ENCODE measurements at places on chromosomes 13 and 19.

- DNase-seq = no peak
Observed at GRCh38 chr13:99174533-99175100, 26.0 kb upstream of the UBAC2 start.

DNA sequence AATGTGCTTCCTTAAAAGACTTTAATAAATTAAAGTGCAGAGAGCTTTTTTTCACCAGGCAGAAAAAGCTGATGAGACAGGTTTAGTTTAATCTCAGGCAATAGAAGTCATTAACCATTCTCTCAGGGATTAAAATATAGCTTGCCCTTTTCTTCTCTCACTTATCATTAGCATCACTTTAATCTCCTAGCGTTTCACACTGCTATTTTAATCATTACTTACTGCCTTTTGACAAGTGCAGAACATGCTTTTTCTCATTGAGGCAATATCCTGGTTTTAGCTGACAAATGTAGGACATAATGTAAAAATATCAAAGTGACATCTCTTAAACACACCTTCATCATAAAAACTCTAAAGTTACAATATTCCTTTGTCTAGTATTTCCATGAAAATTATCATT is 94.6 kb downstream of the DACH1 start:
- no peak for DNase-seq

- no peak for DNase-seq
Observed at GRCh38 chr13:28173793-28174192, 35.4 kb downstream of the PAN3 start.

- DNase-seq = no peak
Observed at GRCh38 chr19:30017172-30017571, 75.1 kb downstream of the URI1 start.

GRCh38 chr13:98664047-98664446 is 87.1 kb upstream of the STK24 start:
- peak; percentile 62 for DNase-seq

GRCh38 chr13:32427852-32428580 is at the start of gene N4BP2L1:
TSS of gene N4BP2L1 (minus strand) at chr13:32428130. CDS start at chr13:32428082, 48 bp downstream.
- DNase-seq = peak; percentile 43

DNA sequence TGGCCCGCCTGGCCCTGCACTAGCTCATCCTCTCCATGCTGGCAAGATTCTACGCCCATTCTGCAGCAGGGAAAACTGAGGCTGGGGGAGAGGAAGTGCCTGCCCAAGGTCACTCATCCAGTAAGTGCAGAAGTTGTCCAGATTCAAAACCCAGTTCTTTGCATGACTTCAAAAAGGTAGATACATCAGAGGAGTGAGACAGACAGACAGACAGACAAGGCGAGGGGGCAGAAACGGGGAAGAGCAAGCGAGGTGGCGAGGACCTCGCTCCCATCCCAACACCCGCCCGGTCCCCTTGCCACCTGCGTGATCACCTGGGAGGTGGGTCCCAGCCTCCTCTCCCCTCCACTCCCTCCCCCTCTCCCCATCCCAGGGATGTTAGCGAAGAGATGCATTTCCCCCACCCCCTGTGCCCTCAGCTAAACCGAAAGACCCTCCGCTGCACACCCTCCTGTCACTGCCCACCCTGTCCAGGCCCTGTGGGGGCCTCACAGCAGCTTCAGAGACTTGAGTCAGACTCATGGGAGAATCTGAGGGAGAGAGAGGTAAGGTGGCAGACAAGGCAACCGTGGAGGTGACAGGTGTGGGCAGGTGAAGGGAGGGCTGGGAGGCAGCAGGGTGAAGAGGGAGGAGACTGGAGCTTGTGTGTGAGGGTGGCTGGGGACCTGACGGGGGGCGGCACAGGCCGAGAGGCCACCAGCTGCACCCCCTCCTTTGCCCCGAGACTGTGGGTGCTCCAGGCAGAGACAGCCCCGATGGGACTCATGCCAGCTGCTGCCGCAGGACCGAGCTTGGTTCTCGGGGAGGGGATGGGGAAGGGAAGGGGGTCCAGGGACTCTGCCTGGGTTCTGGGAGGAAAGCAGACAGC is 18.9 kb downstream of the LRRC4B start:
- DNase-seq = no peak

DNA sequence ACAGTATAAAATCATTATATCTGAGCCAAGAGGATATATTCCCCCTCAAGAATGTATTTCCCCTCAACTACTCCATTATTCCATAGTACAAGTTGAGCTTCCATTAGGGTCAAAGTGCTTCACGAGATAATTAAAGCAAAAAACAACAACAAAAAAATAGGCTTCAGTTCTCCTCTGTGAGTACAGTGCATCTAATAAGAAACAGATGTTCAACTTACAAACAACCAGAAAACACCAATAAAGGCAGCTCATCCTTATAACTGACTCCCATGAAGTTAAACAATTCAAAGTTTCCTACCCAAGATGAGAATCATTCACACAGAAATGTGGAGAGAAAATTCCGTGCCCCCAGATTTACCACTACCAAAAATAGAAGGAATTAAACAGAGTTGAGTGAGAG is 854.4 kb downstream of the PCDH9 start:
- no peak for DNase-seq

DNA sequence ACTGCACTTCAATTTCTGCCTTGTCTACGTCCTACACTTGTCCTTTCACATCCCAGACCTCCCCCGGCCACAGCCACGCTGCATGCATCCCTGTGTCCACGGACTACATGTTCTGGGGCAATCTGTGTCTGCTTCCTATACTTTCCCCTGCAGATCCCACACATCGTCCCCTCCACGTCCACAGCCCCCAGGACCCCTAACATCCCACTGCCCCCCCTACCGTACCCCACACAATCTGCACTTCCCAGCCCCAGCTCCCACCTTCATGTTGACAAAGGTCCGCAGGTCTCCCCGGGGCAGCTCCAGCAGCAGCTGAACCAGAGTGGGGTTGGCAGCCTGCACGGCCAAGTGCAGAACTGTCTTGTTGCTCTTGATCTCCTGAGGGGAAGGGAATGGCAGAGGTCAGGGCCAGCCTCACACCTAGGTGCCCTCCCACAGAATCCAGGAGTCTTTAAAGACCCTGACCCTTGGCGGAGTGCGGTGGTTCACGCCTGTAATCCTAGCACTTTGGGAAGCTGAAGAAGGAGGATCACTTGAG is 10.2 kb downstream of the NFKBID start:
- DNase-seq = no peak

DNA sequence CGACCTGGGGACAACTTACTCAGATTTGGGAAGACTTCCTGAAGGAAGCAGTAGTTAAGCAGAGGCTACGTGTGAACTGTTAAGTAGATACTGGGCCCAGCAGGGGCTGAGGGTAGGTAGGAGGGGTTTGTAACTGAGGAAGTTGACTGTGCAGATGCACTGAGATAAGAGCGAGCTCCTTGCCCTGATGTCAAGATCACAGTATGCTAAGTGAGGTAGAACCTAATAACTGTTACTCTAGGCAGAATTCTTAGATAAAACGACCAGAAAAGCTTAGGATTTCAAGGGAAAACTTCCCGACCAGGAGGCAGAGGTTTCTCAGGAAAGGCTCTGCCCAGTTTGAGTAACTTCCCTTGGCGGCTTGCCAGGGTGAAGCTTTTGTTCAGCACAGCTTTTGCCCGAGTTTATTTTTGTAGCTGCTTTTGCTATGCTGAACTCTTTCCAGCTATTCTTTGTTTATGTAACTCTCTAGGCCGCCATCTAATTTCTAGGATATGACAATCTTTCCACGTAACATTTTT is 632.1 kb downstream of the DIAPH3 start:
- DNase-seq = peak; percentile 57

GRCh38 chr19:1813192-1814182 is 1.4 kb upstream of the ATP8B3 start:
- DNase-seq = no peak

DNA sequence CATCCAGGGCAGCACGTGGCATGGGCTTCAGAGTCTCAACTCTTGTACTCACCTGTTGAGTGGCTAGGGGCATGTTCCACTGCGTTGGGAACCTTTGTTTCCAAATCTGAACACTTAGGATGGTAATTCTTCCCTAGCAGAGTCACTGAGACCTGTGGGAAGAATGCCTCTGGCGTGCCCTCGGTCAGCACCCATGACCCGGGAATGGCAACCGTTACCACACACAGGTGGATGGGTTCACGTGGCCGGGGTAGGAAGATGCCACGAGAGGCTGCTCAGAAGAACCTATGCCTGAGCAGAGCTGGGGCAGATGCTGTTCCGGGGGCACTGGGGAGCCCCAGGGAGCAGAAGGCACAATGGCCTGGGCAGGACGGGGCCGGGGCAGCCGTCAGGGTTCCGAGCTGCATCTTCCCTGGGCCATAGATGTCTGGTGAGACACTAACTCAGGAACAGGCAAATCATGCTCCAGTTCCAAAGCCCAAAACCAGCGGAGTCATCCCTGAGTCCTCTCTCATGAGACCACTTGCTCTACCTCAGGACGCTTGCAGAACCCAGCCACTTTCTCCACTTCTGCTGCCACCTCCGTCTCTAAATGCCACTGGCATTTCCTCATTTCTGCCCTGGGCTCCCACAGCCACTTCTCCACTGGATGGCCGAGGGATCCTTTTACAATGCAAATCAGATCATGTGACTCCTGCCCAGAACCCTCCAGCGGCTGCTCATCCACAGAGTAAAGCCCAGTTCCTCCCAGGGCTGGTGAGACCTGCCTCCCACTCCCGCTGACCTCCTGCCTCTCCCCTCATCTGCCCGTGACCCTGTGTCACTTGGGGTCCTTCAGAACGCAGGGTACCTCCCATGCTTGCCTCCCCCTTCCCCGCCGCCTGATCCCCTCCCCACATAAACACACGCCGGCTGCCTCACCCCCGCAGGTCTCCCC is 36.7 kb downstream of the FAM124A start:
- DNase-seq = no peak

DNA sequence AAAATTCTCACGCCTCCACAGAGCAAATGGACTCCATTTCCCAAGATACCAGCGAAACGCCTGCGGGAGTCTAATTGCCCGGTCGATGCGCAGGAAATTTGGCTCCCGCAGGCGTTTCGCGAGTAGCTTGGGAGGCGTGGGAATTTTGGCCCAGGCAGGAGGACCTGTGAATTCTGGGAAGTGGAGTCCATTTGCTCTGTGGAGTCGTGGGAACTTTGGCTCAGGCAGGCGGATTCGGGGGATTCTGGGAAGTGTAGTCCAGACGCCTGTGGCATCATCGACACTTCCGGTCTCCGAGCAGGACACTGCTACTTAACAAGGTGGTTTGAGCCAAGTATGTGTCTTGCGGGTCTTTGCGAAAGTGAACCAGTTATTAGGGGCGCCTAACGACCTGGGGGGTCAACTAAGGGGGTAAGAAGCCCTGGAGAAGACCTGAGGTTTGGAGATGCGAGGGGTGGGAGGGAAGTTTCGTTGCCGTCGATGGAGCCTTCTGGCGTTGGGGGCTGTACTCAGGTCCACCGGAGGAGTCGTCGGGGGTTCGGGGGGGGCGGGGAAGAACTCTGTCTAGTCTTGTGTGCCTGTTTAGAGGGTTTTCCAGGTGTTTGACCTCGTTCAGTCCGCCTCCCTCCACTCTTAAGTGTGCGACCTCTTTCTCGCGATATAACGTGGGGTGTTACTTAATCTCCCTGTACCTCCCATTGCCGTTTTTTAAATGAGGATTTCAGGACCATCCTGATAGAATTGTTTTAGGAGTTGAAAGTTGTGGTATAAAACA is at the start of gene ZNF155:
TSS of gene ZNF155 (plus strand) at position 277 of the 775 bp plus-strand sequence. CDS start 4,356 bp downstream, outside the sequence.
- DNase-seq = peak; percentile 98

DNA sequence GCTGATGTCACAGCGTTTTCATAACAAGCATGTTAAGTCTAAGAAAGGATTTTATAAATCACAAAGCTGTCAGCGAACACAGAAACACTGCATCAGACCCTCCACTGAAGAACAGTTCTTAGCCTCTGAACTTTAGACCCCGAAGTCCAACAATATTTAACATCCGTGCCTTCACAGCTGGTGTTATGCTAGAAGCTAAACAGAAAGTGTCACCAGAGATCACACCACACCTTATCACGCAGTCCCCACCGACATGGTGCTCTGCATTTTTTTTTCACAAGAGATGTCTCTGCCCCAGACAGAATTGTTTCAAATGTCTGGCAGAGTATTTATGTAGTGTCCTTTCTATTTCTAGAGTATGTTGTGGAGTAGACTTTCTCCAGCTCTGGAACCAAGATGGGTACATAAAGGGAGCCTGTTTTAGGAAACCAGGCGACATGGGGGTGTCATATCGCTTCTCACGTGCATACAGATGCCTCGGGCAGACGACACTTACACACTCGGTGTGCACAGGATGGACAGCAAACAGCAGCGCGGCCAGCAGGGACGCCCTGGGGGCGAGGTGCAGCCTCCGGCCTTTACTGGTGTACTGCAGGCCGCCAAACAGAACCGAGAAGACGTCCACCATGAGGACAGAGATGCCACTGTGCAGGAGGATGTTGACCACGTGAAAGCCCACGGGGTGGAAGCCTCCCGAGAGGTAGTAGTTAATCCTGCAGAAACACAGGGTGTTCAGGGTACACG is 12.0 kb downstream of the TMTC4 start:
- DNase-seq = no peak

DNA sequence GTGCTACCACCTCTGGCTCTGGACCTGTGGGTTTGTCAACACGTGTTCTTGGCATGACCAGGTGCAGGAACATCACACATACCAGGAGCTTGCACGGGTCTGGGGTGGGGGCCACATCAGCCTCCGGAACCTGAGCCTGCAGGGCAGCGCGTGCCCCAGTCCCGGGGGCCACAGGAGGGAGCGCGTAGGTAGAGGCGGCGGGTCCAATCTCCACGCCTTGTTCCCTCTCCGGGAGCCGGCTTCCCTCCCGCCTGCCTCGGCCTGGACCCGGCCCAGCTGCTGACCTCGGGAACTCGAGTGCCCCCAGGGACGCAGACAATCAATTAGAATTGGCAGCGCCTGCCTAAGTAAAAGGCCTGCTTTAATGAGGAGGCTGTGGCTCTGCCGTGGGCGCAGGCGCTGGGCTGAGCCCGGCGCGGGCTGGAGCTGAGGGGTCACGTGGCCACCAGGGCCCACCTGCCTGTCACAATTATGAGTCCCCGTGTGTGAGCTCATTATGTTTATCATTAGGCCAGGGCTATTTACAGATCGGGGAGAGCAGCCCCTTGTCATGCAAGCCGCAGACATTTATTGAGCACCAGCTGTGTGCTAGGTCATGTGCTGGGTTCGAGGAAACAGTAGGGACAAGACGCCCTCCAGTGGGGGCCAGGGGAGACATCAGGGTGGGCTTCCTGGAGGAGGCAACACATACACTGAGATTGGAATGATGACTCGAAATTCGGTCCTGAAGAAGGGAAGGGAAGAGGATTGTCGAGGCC is 32.2 kb upstream of the TNFAIP8L1 start:
- no peak for DNase-seq
